ENCODE measurements at places on chromosomes 1 and 21. TPM values are rescaled to one million over a fixed set of nuclear protein-coding genes. Genes with fewer than 3 reads are reported as not detected.

C1orf185 gene
- not detected for total RNA-seq

LCE2C gene
- not detected for total RNA-seq

TRIM46 gene
- total RNA-seq: 1.1 TPM

LUZP1 gene
- 30.0 TPM for total RNA-seq

EIF4G3 gene
- total RNA-seq: 23.5 TPM

GPR37L1 gene
- total RNA-seq: not detected

DNA sequence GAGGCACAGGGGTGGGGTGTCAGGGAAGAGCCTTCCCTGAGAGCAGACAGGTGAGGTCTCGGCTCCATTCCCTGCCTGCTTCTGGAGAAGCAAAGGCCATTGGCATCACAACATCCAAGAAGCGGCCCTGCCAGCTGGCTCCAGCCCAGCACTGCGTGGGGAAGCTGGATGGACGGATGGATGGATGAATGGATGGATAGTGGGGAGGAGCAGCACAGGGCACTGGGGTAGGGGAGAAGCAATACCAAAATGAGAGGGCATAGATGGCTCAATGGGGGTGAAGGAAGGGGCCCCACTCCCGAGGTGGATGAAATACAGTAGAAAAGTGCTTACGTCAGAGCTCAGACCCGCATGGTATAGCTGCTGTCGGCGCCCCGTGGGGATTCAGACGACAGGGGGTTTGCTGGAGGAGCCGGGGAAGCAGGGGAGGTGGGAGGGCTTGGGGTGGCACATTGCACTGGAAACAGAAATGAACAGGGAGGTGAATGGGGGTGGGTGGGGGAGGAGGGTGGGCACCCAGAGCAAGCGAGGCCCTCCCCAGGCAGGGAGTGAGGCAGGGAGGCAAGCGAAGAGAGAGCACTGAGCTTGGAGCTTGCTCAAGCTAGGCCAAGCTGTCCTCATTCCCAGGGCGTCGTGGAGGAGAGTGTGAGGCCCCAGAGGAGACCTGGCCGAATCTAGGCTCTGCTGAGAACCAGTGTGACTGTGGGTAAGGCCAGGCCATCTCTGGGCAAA, 9.5 kb upstream of the GOLT1A start:
- no peak for DNase-seq
- peaks cover 25% of the 10 kb centered on the region for H3K4me1 ChIP-seq
- H3K27ac ChIP-seq: no peak overlapping the region
- no peaks in the 10 kb centered on the region for H3K36me3 ChIP-seq
- H3K27me3 ChIP-seq: no peaks in the 10 kb centered on the region

DNA sequence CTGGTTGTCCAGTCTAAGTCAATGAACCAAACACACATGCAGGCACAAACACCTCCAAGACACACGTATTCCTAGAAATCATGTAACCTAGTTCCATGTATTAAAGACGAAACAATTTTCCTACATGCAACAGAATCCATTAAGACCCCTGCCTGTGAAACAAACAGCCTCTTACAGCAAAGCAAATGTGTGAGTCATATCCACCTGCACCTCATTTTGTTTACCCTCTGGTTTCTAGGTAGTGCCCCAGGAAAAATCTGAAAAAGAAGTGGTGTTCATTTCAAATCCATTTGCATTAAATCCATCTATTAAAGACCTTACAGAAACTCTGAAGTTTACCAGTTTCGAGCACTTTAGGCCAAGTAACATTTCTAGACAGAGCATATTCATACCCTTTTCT, 74.1 kb downstream of the VCAM1 start:
- no peak for DNase-seq
- H3K4me3 ChIP-seq: no peak overlapping the region
- H3K4me1 ChIP-seq: no peaks in the 10 kb centered on the region

GRCh38 chr1:23367451-23367790, 2.2 kb downstream of the ZNF436 start:
- H3K27me3 ChIP-seq: no peaks in the 10 kb centered on the region
- no peak for DNase-seq
- H3K36me3 ChIP-seq: peaks cover 51% of the 10 kb centered on the region

DNA sequence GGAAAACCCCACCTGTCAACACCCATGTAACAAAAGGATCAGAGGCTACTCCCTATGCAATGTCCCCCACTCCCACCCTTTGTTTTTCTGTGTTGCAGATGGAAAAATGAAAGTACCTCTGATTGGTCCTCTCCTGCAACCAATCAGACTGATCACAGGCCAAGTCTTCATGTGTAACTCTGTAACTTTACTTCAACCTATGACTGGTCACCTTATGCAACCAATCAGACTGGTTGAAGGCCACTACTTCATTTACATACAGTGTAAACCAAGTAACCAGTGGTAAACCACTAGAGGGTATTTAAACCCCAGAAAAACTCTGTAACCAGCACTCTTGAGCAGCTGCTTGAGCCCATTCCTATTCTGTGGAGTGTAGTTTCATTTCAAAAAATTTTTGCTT, 266.3 kb upstream of the OLFM3 start:
- no peak overlapping the region for H3K4me3 ChIP-seq
- no peaks in the 10 kb centered on the region for H3K27me3 ChIP-seq
- H3K4me1 ChIP-seq: no peaks in the 10 kb centered on the region

- no peaks in the 10 kb centered on the region for H3K27me3 ChIP-seq
- H3K36me3 ChIP-seq: no peaks in the 10 kb centered on the region
- DNase-seq: no peak
- H3K4me1 ChIP-seq: peaks cover 6% of the 10 kb centered on the region
Measured at GRCh38 chr1:111576547-111576946, 43.0 kb upstream of the RAP1A start.

DNA sequence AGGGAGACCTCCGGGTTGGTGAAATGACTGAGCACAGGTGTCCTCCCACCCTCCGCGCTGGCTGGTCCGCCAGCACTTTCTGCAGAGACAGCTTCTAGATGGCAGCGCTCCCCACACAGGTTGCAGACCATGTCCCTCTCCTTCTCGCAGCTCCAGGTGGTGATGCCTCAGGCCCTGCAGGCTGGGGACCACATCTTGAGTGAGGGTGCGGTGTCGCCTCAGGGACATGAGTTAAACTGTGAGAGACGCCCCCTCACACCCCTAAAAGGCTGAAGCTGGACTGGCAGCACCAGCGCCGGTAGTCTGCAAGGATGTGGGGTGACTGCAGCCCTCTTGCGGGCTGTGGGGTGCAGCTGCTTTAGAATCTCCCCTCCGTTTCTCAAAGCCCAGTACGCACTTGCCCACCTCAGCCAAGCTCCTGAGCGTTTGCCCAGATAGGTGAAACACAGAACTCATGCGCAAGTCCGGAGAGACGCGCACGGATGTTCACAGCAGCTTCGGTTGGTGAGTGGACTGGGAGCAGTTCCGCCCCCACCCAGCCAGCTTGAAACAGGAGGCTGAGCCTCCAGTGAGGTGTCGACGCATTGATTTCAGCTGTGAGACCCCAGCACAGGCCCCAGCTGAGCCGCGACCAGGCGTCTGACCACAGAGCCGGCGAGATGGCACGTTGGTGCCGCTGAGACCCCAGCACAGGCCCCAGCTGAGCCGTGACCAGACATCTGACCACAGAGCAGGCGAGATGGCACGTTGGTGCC, 28.6 kb downstream of the COL6A1 start:
- H3K27me3 ChIP-seq: peaks cover 5% of the 10 kb centered on the region
- no peak overlapping the region for H3K4me3 ChIP-seq
- no peak for DNase-seq
- no peaks in the 10 kb centered on the region for H3K36me3 ChIP-seq

DNA sequence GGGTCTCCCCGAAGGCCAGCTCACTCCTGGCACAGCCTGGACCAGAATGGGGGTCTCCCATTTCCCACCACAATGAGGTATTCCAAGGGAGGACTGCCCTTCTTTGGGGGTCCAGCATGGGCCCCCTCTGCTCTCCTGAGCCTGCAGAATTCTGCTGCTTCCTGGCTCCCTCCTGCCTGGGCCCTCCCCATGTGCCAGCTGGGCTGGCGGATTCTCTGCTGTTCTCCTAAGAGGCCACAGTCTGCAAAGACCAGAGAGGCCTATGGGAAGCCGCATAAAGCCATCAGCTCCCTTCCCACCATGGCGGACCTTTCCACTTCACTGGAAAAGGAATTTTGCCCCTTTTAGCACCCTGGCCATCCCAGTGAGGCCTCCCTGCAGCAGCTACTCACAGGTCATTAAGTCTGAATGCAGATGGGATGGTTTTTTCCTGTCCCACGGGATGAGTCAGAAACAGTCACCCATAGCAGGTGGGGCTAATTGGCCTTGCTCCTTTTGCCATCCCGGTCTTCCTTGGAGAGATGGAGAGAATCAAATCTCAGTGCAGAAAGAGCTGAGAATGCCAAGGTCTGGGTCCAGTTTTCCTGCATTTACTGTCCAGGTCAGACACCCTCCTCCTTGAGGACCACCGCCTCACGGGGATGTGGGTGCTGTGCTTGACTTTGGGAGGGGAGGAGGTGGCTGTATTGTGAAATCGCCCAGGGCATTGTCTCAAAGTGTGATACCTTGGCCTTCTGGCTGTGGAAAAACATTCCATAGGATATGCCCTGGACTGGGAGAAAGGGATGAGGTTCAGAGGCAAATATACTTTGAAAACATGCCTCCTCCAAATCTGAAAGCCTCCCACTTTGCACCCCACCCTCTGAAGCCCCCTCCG, 23.2 kb downstream of the MYBPH start:
- no peak for DNase-seq
- no peak overlapping the region for H3K27ac ChIP-seq
- no peak overlapping the region for H3K4me3 ChIP-seq

GRCh38 chr1:36508257-36508656, 25.5 kb upstream of the CSF3R start:
- H3K4me1 ChIP-seq: no peaks in the 10 kb centered on the region
- DNase-seq: no peak
- no peaks in the 10 kb centered on the region for H3K36me3 ChIP-seq
- H3K27ac ChIP-seq: no peak overlapping the region
- H3K27me3 ChIP-seq: peaks cover 30% of the 10 kb centered on the region

GRCh38 chr1:225423518-225423855, 4.4 kb downstream of the LBR start:
- H3K4me3 ChIP-seq: no peak overlapping the region
- H3K4me1 ChIP-seq: peaks cover 37% of the 10 kb centered on the region
- peaks cover 41% of the 10 kb centered on the region for H3K36me3 ChIP-seq
- no peak for DNase-seq
- no peaks in the 10 kb centered on the region for H3K27me3 ChIP-seq

DNA sequence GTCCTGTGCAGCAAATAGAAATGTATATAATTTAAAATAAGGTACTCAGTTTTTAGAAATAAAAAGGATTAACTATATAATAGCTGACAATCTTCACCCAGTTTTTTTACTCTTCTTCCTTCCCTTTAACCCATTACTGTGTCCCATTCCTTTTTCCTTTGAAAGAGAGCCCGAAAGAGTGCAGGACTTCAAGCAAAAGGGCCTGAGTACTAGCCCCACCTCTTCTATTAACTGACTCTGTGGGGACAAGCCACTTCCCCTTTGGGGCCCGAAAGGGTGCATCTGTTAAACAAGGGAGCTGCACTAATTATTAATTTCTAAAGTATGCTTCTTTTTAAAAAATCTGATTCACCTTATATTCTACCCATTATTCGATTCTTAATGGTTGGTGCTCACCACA, 3.3 kb downstream of the USP24 start:
- peaks cover 17% of the 10 kb centered on the region for H3K4me1 ChIP-seq
- H3K27ac ChIP-seq: no peak overlapping the region
- DNase-seq: no peak
- H3K4me3 ChIP-seq: no peak overlapping the region
- no peaks in the 10 kb centered on the region for H3K27me3 ChIP-seq
- peaks cover 18% of the 10 kb centered on the region for H3K36me3 ChIP-seq

- H3K36me3 ChIP-seq: no peaks in the 10 kb centered on the region
- H3K4me3 ChIP-seq: no peak overlapping the region
- DNase-seq: no peak
- peaks cover 7% of the 10 kb centered on the region for H3K4me1 ChIP-seq
- H3K27me3 ChIP-seq: no peaks in the 10 kb centered on the region
- no peak overlapping the region for H3K27ac ChIP-seq
Measured at GRCh38 chr21:35652196-35652595, 408.1 kb downstream of the SETD4 start.

Measured in SJSA1 (cell line).